Left renal cortex interstitium (tissue), 4 donors: ENCODE measurements at places on chromosomes 6 and 20. TPM values are rescaled to one million over a fixed set of nuclear protein-coding genes. Genes with fewer than 3 reads are reported as not detected.
A peak's percentile ranks its signal among the peaks of the same experiment; 100 is the strongest.

- DNase-seq, result no peak
Observed at GRCh38 chr6:169803816-169804340, 52.5 kb downstream of the ERMARD start.

GRCh38 chr6:65191471-65191870 lies 515.6 kb downstream of the EYS start:
- no peak for DNase-seq

DNA sequence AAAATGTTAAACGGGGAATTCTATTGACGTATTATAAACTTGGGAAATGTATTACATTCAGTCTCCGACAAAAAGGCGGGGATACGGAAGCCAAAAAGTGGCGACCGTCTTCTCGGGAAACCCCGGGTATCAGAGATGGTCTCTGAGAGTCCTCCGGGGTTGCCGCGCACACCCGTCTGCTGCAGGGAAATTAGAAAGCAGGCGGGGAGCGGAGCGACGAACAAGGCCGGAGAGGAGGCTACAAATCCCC lies 1.5 kb downstream of the SALL4 start:
- DNase-seq, result peak; percentile 21

GRCh38 chr6:134589512-134589911 lies 271.6 kb upstream of the SGK1 start:
- DNase-seq, result no peak

DNA sequence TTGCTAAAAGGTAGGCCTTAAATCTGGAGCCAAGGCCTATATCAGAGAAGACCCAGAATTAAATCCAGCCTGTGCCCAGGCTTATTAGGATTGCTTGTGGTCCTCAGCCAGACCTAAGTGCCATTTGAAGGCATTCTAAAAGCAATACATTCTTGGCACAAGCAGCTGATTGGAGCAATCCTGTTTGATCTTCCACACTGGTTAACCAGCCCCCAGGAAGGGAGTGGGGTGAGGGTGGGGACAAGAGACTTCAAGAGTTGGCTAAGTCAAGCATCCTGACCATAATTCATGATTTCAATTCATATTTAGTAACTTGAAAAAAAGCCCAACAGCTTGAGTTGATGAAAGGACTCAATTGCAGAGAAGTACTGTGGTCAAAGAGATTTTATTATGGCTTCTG lies 128.9 kb downstream of the KIF13A start:
- DNase-seq, result no peak

GRCh38 chr6:166026586-166027126 lies 141.0 kb downstream of the TBXT start:
- no peak for DNase-seq

- DNase-seq, result no peak
Observed at GRCh38 chr6:142027074-142027473, 105.7 kb upstream of the GJE1 start.

DNA sequence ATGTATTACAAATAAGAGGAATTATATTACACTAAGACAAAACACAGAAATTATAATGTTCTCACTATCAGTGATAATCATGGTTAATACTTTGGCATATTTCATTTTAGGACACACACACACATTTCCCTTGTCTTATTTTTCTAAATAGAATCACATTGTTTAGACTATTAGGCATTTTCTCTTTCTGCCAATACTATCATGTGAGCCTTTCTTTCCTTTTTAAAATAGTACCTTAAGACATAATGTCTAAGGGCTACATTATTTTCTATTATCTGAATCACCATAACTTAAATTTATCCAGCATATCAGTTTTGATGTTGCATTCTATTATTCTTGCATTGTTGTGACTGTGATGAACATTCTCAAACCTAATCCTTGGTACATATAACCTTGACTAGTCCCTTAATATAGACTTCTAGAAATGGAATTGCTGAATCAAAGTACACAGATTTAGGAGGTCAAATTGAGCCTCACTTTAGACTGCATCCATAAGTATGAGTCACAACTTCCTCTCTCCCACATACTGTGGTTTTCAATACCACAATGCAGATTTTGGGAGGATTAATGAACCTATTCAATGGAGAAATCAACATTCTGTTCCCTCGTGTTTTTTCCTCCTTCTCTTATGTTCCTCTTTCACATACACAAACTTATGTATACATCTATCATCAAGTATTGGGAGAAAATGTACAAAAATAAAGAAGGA lies 212.6 kb downstream of the MOXD1 start:
- no peak for DNase-seq

- DNase-seq, result no peak
Observed at GRCh38 chr6:6960571-6961251, 147.1 kb upstream of the RREB1 start.

- no peak for DNase-seq
Observed at GRCh38 chr20:54566031-54566688, 90.8 kb downstream of the DOK5 start.

GRCh38 chr6:111989743-111990142 lies 64.2 kb upstream of the CCN6 start:
- no peak for DNase-seq

DNA sequence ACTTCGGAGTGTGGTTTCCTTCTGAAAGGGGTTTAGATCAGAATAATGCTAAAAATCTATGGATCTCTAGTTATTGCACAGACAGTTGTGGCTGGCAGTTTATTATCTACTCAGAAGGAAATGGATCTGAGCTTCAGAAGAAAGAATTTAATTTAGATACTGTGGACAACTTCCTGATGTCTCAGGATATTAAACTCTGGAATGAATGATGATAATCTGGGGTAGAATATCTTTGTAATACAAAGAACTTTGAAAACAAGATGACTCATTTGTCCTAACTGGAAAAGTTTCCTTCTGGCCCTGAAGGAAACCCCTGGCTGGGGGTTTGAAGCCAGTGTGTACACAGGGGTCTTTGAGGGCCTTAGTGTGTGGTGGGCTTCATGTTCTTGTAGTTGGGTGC lies 78.0 kb downstream of the EDN3 start:
- no peak for DNase-seq

DNA sequence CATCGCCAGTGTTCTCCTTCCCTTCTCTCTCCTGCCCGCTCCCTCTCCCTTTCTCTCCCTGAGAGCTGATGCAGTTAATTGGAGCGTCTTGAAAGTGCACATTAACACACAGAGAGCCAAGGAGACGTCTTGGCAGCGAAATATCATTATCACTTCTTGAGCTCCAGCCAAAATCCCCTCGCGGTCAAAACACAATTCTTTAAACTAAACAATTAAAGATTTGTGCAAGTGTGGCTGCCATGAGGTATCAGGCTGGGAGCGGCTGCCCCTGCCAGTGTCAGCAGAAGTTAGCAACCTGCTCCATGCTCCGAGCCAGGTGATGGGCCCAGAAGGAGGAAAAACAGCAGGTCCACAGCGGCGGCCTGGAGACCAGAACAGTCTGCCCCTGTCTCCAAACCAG lies 100.9 kb upstream of the FOXP4 start:
- DNase-seq, result no peak

- DNase-seq, result no peak
Observed at GRCh38 chr6:46923476-46923875, 1.7 kb upstream of the ADGRF5 start.

GRCh38 chr20:9495701-9496100 lies 18.7 kb upstream of the LAMP5 start:
- DNase-seq, result no peak

- no peak for DNase-seq
Observed at GRCh38 chr20:40497899-40498691, 190.9 kb downstream of the MAFB start.

- no peak for DNase-seq
Observed at GRCh38 chr6:23081701-23082100, 512.3 kb downstream of the HDGFL1 start.

GRCh38 chr6:23499549-23499948 lies 626.5 kb upstream of the NRSN1 start:
- DNase-seq, result no peak

DNA sequence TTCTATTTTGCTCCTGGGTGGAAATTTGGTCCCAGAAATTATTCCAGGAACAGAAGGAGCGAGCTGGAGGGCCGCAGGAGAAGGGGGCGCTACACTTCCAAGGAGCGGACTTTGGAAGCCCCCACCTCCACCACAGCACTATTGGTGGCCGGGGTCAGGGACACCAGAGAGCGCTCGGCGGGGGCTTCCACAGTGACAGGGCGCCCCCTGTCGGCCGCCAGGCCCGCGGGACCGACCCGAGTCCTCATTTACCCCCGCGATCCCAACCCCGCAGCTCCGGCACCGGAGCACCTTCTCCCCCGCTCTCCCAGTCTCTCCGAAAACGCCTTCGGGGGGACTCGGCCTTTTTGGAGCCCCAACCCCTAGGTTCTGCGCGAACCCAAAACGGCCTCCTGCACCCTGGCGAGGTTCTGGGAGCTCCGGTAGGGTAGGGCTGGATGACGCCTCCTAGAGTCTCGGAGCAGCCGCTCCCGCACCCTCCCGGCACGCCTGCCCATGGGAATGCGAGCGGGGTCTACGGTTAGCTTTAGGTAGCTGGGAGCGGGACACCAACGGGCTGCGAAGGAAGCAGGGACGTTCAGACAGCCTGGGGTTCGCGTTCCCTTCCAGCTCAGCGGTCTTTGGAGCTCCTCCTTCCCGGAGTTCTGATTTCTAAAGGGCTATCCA lies 2.4 kb upstream of the FOXA2 start:
- no peak for DNase-seq

GRCh38 chr6:56899311-56899710 lies 55.6 kb upstream of the BEND6 start:
- no peak for DNase-seq

DNA sequence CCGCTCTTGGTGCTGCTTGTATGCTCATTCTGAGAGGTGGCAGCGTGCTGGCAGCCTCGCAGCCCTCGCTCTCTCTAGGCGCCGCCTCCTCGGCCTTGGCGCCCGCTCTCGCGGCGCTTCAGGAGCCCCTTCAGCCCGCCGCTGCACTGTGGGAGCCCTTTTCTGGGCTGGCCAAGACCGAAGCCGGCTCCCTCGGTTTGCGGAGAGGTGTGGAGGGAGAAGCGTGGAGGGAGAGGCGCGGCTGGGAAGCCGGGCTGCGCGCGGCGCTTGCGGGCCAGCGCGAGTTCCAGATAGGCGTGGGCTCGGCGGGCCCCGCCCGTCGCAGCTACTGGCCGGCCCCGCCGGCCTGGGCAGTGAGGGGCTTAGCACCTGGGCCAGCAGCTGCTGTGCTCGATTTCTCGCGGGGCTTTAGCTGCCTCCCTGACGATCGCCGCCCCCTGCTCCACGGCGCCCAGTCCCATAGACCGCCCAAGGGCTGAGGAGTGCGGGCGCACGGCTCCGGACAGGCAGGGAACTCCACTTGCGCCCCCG lies 19.5 kb upstream of the FAM8A1 start:
- peak; percentile 13 for DNase-seq

DNA sequence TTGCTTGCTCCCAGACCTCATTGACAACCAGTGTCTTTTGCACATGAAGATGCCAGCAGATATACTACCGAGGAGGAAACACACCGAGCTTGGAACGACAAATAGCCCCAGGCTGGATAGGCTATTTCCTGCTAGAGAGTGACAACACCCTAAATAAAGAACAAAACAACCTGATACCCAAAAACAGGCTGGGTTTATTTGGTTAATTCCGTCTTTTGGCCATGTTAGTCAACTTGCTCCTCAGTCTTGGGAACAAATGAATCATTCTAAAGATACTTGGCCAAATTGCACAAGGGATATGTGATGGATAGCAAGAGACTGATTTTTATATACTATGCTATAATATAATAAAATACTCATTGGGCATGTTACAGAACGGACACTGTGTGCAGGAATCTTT lies 11.5 kb upstream of the MUC22 start:
- no peak for DNase-seq

- no peak for DNase-seq
Observed at GRCh38 chr20:12717061-12717460, 291.7 kb upstream of the SPTLC3 start.

DNA sequence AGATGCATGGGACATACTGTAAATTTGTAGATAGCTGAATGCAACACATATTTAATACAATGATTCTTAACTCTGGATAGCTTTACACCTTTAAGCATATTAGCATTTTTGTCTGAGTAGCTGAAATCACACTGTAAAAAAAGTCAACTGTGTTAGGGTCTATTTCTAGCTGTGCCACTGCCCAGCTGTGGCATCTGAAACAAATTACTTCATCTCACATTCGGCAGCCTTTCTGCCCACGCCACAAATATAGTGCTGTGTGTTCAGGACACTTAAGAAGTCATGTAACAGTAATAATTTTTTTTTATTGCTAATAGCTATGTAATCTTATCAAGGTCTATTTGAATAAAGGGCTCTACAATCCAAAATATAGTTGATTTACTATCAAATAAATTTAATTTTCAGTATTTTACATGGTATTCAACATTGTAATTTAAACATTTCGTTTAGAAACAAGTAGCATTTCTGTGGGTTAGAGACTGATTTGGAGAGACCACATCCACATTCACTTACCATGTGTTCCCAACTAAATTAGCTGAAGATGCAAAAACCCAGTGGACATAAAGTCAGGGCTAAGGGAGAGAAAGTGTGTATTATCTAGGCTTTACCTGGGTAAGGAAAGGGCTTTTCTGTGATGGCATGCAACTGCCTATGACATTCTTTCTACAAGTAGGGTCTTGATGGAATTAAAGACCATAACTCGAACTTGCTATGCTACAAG lies 276.7 kb downstream of the PLCB1 start:
- no peak for DNase-seq

GRCh38 chr20:46232539-46232938 lies 75.8 kb downstream of the CDH22 start:
- no peak for DNase-seq

GRCh38 chr6:137923866-137924653 lies 57.0 kb downstream of the TNFAIP3 start:
- DNase-seq, result no peak

- DNase-seq, result no peak
Observed at GRCh38 chr6:119163006-119163405, 84.5 kb upstream of the FAM184A start.

Gene TFAP2C
- 0.92 TPM for polyA plus RNA-seq

Gene SNX9
- polyA plus RNA-seq, result 44.4 TPM

Gene PNPLA1
- polyA plus RNA-seq, result 1.7 TPM

Gene FERMT1
- 3.8 TPM for polyA plus RNA-seq

Gene SEL1L2
- polyA plus RNA-seq, result not detected

Gene C20orf202
- 0.33 TPM for polyA plus RNA-seq

Gene SLC22A7
- polyA plus RNA-seq, result 1.2 TPM

Gene MICB
- 1.2 TPM for polyA plus RNA-seq

Gene UBE2J1
- 63.6 TPM for polyA plus RNA-seq

Gene LPIN3
- 8.0 TPM for polyA plus RNA-seq

Gene DEF6
- polyA plus RNA-seq, result 4.2 TPM

Gene ZNF311
- 4.7 TPM for polyA plus RNA-seq

Gene BPIFB2
- not detected for polyA plus RNA-seq

Gene TMEM217
- 1.3 TPM for polyA plus RNA-seq

Gene SNAP25
- 5.0 TPM for polyA plus RNA-seq

Gene TP53TG5
- 2.2 TPM for polyA plus RNA-seq

Gene ELOVL2
- polyA plus RNA-seq, result 7.8 TPM
